ENCODE measurements at places on chromosomes 1 and 21.
A peak's percentile ranks its signal among the peaks of the same experiment; 100 is the strongest.

DNA sequence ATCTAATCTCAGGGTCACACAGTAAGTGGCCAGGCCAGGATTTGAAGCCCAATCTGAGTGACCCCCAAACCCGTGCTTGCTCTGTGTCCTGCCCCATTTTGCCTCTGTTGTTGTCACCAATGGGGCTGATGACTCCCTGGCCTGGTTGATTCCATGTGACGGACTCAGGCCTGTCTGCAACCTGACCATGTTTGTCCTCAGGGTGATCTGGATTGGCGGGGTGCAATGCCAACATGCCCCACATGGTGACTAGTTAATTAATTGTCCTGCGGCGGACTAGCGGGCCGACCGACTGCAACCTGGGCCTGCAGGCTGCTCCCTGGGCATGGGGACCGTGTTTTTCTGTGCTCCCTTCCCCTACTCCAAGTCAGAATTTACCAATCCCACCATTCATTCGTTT is 256.3 kb downstream of the MATN1 start:
- no peak for DNase-seq

- DNase-seq: peak; percentile 33
These were observed 1.4 kb downstream of the S100A6 start for GRCh38 chr1:153534226-153534924.

DNA sequence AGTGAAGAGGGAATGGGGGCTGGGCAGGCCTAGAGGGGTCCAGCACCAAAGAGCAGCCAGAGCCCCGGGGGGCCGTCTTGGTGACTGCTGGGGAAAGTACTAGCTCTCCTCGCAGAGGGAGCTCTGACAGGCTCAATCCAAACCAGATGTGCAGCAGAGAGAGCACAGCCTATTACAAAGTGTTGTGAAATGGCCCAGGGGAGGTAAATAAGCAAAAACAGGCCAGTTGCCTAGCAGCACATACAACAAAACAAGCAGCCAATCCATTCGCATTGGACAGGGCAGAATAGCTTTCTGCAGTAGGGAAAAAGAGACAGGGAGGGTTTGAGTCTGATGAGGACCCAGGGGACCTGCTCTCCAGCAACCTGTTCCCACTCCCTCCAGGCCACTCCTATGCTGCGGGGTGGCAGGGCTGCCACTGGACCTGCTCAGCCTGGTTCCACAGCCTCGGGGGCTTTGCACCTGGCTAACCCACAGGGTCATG is 239.6 kb upstream of the FGGY start:
- DNase-seq: peak; percentile 98

GRCh38 chr1:28286111-28286510 is 26.8 kb downstream of the SESN2 start:
- DNase-seq: no peak

DNA sequence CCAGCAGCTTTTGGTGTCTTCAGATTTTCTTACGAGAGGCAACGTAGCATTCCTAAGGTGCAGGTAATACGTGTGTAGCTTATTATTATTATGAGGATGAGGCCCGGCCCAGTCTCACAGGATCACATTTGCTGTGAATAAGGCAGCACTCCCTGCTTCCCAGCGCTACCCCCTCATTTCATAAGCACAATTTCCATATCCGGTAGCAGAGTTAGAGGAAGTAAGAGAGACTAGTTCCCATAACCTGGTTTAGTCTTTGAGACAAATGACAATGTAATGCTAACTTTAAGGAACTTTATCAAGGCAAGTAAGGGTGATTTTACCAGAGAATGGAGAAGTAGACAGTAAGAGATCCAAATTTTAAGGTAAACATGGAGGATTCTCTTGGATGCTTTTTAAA is 14.6 kb upstream of the LMO4 start:
- no peak for DNase-seq

DNA sequence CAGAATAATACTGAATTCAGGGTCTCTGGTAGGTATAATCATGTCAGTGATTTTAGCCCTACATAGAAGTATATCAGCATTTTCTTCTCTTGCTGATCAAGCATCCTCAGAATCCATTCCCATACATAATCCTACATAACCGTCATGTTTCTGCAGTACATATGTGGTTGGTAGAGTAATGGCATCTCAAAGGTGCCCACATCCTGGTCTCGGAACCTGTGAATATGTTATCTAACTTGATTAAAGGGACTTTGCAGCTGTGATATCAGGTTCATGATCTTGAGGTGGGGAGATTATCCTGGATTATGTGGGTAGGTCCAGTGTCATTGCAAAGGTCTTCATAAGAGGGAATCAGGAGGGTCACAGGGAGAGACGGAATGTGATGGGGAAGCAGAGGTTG is 69.4 kb upstream of the KIF1B start:
- no peak for DNase-seq

DNA sequence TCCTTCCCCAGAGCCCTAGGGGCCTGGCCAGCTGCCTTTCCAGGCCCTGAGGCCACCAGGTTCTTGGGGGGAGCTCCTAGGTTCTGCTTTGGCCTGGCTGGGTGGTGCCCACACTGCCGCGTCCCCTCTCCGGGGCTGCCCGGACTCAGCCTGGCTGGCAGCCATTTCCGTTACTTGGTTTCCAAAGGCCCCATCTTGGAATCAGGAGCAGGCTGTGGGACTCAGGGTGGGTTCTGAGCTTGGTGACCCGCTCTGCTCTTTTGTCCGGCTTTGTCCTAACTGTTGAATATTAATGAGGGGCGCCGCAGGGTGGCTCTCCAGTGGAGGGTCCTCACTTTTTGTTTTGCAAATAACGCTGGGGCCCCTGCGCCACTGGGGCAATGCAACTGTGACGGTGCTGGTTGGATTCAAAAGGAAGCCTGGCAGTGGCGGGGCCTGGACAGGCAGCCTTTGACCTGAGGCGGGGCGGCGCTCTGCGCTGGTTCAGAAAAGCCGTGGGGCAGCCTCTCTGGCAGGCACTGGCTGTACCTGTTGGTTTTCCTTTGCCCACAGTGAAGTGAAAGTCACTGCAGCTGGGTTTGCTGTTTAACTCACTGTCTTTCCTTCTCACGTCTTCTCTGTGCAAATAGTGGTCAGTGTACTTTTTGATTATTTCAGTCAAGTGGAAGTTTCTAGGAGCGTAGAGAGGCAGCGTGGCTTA is 20.2 kb downstream of the SKI start:
- no peak for DNase-seq

- DNase-seq: no peak
These were observed 156.2 kb upstream of the CAMK1G start for GRCh38 chr1:209427277-209427676.

- no peak for DNase-seq
These were observed 33.8 kb upstream of the CREG1 start for GRCh38 chr1:167587342-167587741.

DNA sequence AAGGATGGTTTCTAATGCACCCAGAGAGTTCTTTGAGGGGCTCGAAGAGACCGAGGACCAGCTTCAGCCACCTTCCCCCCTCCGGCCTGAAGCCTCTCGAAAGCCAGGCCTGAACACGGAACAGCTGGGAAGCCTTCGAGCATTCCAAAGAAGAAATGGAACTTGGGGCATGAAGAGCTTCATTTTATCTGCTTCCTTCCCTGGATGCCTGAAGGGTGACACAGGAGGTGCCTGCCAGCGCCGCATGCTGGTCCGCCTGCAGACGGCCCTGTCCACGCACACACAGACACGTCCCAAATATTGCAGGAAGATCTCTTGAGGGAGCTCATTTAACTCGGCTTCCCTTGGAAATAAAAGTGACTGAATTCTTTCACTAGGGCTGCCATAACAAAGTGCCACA is 73.7 kb downstream of the TOMM20 start:
- no peak for DNase-seq

DNA sequence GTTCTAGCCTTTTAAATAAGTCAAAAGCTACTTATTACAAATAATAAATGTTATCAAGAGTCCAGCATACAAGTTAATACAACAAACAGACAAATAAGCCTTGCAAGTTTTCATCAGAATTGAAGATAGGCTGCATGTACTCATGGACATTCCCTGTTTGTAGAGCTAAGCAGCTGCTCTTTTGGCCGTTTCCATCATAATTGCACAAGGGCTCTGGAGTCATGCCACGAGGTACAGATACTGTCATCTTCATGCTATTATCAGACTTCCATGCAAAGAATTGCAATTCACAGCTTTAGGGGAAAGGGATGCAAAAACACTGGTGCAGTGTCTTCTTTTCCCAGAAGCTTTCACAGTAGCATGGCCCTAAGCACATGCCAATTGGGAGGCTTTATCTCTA is 52.8 kb upstream of the TBX15 start:
- DNase-seq: peak; percentile 54

- DNase-seq: no peak
These were observed 842 bp upstream of the SPRR2A start for GRCh38 chr1:153058154-153058553.

GRCh38 chr1:116411784-116412479 is 38.9 kb downstream of the ATP1A1 start:
- peak; percentile 64 for DNase-seq

GRCh38 chr1:173775578-173776226 is 48.8 kb upstream of the DARS2 start:
- no peak for DNase-seq

DNA sequence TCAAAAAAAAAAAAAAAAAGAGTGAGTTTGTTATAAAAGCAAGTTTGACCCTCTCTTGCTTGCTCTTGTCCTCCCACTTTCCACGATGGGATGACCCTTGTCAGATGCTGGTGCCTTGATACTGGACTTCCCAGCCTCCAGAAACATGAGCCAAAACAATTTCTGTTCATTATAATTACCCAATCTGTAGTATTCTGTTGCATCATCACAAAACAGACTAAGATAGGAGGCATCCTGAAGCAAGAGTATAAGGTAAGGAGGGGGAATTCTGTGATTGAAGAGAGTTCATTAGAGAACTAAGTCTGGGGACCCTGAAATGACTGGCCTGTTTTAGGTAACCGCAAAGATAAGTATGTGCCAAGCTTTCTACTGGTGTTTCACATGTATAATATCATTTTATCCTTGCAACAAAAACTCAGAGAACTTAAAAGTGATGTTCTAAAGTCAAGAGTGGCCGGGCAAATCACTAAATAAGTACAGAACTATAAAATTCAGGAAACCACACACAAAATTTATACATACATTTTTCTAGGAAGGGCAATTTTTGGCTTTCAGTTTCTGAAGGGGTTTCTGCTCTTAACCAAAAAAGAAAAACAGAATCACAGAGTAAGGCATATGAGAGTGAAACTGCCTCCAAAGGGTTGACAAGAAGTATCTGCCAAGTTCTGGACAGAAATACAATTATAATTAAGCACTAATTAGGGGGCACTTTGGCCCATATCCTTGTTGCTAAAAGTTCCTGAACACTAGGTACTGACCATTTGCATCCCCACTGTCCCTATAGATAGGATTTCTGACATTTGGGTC is 14.0 kb downstream of the DNALI1 start:
- DNase-seq: no peak

- no peak for DNase-seq
These were observed 96.2 kb downstream of the ENAH start for GRCh38 chr1:225556694-225557093.

DNA sequence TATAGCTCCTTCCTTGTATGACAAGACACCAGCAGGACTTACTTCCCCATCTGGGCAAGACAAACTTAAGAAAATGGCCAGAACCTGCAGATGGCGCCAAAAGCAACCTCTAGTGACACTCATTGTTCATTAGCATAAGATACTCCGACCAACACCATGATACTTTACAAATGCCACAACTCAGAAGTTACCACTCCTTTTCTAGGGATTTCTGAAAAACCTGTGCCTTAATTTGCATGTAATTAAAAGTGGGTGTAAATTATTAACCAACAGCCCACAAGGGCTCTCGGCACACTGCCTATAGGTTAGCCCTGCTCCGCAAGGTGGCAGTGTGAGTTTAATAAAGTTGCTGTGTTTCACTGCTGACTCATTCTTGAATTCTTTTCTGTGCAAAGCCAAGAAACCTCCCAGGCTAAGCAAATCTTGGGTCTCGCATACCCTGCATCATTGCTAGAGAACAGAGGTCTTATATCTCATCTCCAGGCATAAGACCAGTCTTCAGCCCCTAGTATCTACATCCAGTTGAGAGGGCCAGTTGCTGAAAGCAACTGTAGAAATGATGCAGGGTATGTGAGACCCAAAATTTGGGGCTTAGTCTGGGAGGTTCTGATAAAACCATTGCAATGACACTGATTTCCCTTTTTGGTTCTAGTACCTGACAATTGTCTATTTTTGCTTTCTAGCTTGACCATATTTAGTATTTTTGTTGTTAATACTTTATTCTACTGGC is 86.4 kb downstream of the FAF1 start:
- peak; percentile 43 for DNase-seq

- DNase-seq: no peak
These were observed 59.1 kb downstream of the EDN2 start for GRCh38 chr1:41425369-41425768.

- DNase-seq: no peak
These were observed 22.7 kb upstream of the LCE5A start for GRCh38 chr1:152487871-152488270.

GRCh38 chr1:201364808-201365105 is 12.7 kb downstream of the TNNT2 start:
- DNase-seq: no peak

GRCh38 chr1:203065986-203066385 is 19.8 kb downstream of the MYOG start:
- DNase-seq: no peak

GRCh38 chr1:54764922-54765561 is 719 bp upstream of the PARS2 start:
- DNase-seq: no peak

GRCh38 chr1:17045634-17046333 is 8.0 kb downstream of the SDHB start:
- DNase-seq: peak; percentile 63

DNA sequence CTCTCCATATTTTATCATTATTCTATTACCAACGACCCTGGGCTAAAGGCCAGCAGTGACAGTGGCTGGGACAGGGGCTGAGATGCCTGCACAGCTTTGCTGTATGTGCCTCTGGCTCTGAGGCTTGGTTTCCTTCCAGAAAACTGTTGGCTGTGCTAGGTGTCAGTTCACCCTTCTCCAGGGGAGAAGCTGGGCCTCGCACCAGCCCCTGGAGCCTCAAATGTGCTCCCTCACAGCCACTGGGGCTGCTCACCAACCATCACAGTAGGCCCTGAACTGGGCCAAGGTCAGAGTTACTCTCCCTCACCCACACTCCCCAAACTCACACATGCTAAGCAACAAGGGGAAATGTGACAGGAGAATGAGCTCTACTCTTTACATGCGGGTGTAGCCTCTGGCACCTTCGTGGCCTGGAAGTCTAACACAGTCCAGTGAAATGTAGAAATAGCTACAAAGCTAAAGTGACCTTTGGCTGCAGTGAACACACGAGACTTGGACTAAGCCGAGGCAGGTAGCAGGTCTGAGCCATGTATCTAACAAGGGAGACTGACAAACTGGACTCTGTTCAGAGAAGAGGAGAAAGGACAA is 4.7 kb upstream of the CD160 start:
- no peak for DNase-seq

GRCh38 chr1:68346188-68346808 is 103.5 kb downstream of the RPE65 start:
- peak; percentile 28 for DNase-seq

DNA sequence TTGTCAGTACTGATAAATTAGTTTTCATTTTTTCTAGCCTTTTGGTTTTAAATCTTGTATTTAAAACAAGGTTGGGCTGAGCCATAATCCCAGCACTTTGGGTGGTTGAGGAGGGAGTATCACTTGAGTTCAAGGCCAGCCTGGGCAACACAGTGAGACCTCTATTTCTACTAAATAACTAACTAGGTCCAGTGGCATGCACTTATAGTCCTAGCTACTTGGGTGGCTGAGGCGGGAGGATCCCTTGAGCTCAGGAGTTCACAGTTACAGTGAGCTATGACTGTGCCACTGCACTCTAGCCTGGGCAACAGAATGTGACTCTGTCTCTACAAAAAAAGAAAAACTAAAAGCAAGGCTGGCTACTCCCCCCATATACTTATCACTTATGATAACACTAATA is 21.5 kb upstream of the TTC39A start:
- DNase-seq: no peak

All from fibroblast of skin of abdomen (primary cell).